ENCODE measurements at places on chromosomes 16 and 17.

DNA sequence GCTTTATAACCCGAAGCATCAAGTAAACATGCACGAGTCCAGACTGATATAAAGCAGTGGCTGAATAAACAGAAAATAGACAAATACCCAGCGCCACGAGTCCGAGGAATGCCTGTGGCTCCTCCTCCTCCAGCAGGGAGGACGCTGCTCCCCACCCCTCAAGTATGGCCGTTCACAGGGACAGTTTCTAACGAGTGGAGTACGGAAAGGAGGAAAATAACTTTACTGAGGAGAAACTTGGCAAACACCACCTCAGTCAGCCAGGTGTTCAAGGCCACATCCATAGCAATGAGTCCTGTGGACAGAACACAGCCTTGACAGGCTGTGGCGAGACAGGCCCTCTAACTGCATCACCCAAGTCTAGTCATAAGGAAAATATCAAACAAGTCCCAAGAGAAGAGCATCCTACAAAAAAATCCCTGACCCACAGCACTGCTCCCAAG is 9.2 kb downstream of the ZDHHC7 start:
- no peaks in the 10 kb centered on the region for H3K27me3 ChIP-seq
- H3K4me1 ChIP-seq = no peaks in the 10 kb centered on the region
- H3K4me3 ChIP-seq = no peak overlapping the region
- DNase-seq = no peak
- peaks cover 6% of the 10 kb centered on the region for H3K36me3 ChIP-seq

DNA sequence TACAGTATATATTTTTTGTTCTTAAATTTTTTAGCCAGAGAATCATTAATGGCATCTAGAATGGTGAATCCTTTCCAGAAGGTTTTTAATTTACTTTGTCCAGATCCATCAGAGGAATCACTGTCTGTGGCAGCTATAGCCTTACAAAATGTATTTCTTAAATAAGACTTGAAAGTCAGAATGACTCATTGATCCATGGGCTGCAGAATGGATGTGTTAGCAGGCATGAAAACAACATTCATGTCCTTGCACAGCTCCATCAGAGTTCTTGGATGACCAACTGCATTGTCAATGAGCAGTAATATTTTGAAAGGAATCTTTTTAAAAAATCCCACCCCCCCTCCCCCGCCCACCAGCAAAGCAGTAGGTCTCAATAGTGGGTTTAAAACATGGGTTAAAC is 51.4 kb downstream of the CACNG1 start:
- H3K4me3 ChIP-seq = no peak overlapping the region
- peaks cover 21% of the 10 kb centered on the region for H3K36me3 ChIP-seq
- no peaks in the 10 kb centered on the region for H3K4me1 ChIP-seq
- no peaks in the 10 kb centered on the region for H3K27me3 ChIP-seq

GRCh38 chr17:13004336-13004735 is 13.5 kb downstream of the ELAC2 start:
- H3K36me3 ChIP-seq = peaks cover 76% of the 10 kb centered on the region
- H3K4me1 ChIP-seq = no peaks in the 10 kb centered on the region
- no peak overlapping the region for H3K27ac ChIP-seq
- DNase-seq = no peak

- H3K4me3 ChIP-seq = no peak overlapping the region
- H3K4me1 ChIP-seq = no peaks in the 10 kb centered on the region
- H3K27me3 ChIP-seq = no peaks in the 10 kb centered on the region
- no peak overlapping the region for H3K27ac ChIP-seq
- no peak for DNase-seq
- H3K36me3 ChIP-seq = peaks cover 45% of the 10 kb centered on the region
These were observed 59.1 kb downstream of the NEUROD2 start for GRCh38 chr17:39548494-39549225.

GRCh38 chr16:5874899-5875298 is 777.3 kb upstream of the EEF2KMT start:
- no peaks in the 10 kb centered on the region for H3K27me3 ChIP-seq
- H3K27ac ChIP-seq = no peak overlapping the region
- no peaks in the 10 kb centered on the region for H3K4me1 ChIP-seq
- DNase-seq = no peak
- no peaks in the 10 kb centered on the region for H3K36me3 ChIP-seq
- H3K4me3 ChIP-seq = no peak overlapping the region

GRCh38 chr17:54864636-54865356 is 35.9 kb upstream of the TOM1L1 start:
- no peaks in the 10 kb centered on the region for H3K4me1 ChIP-seq
- no peaks in the 10 kb centered on the region for H3K27me3 ChIP-seq
- no peak overlapping the region for H3K27ac ChIP-seq
- no peak overlapping the region for H3K4me3 ChIP-seq
- DNase-seq = no peak

GRCh38 chr16:30780549-30780948 is 6.5 kb downstream of the ZNF629 start:
- no peak overlapping the region for H3K4me3 ChIP-seq
- no peak for DNase-seq
- peaks cover 22% of the 10 kb centered on the region for H3K36me3 ChIP-seq
- no peaks in the 10 kb centered on the region for H3K27me3 ChIP-seq
- peaks cover 20% of the 10 kb centered on the region for H3K4me1 ChIP-seq

GRCh38 chr17:65228287-65228686 is 91.1 kb downstream of the RGS9 start:
- H3K27me3 ChIP-seq = no peaks in the 10 kb centered on the region
- DNase-seq = no peak
- H3K36me3 ChIP-seq = no peaks in the 10 kb centered on the region
- H3K4me3 ChIP-seq = peak overlapping the region; percentile 28
- peaks cover 27% of the 10 kb centered on the region for H3K4me1 ChIP-seq

DNA sequence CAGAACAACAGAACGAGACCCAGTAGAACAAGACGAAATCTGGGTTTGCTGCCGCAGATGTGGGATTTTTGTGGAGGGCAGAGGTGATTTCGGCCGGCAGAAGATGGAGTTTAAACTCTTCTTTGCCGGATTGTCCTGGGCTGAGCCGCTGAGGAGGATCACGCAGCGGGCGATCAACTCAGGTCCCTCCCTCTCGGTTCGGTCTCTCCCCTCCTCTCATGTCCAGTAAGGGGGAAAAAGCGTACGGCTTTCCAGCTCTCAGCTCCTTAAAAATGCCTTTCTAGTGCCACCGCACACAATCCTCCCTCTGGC is 2.5 kb downstream of the PHF12 start:
- DNase-seq = no peak
- peak overlapping the region; percentile 81 for H3K4me3 ChIP-seq
- peaks cover 52% of the 10 kb centered on the region for H3K36me3 ChIP-seq
- peaks cover 46% of the 10 kb centered on the region for H3K4me1 ChIP-seq
- H3K27me3 ChIP-seq = no peaks in the 10 kb centered on the region

DNA sequence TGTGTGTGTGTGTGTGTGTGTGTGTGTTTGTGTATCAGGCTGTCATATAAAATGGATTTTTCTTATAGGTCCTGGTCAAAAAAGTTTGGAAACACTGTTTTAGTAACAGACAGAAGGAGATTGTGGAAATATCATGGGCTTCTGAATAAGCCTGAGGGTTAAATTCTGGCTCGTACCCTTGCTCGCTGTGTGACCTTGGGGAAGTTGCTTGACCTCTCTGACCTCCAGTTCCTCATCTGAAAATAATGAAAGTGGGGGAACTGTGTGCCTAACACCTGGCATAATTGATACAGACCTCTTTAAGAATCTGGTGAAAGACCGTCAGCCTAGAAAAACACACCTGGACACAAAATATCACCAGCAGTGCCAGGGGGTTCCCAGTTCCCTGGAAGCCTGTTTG is 25.6 kb upstream of the PIK3R6 start:
- no peak overlapping the region for H3K27ac ChIP-seq
- peaks cover 22% of the 10 kb centered on the region for H3K4me1 ChIP-seq
- DNase-seq = no peak
- no peak overlapping the region for H3K4me3 ChIP-seq
- peaks cover 81% of the 10 kb centered on the region for H3K36me3 ChIP-seq

GRCh38 chr16:27991876-27992275 is 71.6 kb downstream of the GSG1L start:
- H3K4me3 ChIP-seq = no peak overlapping the region
- H3K27me3 ChIP-seq = no peaks in the 10 kb centered on the region
- H3K4me1 ChIP-seq = no peaks in the 10 kb centered on the region

DNA sequence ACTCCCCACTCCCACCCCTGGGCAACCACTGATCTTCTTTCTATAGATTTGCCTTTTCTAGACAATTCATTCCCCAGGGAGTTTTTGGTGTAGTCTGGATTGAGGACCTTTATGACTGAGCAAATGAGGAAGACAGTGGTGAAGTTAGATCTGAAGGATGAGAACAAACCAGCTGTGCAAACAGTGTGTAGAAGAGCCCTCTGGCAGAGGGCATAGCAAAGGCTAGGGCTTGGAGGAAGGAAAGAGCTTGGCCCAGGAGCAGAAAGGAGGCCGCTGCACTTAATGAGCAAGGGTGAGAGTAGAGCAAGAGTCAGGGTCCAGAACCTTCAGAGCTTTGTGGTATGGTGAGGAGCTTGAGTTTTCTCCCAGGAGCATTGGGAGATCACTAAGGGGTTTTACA is 352.7 kb downstream of the CA10 start:
- no peaks in the 10 kb centered on the region for H3K36me3 ChIP-seq
- no peak overlapping the region for H3K4me3 ChIP-seq
- H3K27me3 ChIP-seq = peaks cover 3% of the 10 kb centered on the region
- H3K4me1 ChIP-seq = no peaks in the 10 kb centered on the region
- DNase-seq = no peak
- H3K27ac ChIP-seq = no peak overlapping the region

DNA sequence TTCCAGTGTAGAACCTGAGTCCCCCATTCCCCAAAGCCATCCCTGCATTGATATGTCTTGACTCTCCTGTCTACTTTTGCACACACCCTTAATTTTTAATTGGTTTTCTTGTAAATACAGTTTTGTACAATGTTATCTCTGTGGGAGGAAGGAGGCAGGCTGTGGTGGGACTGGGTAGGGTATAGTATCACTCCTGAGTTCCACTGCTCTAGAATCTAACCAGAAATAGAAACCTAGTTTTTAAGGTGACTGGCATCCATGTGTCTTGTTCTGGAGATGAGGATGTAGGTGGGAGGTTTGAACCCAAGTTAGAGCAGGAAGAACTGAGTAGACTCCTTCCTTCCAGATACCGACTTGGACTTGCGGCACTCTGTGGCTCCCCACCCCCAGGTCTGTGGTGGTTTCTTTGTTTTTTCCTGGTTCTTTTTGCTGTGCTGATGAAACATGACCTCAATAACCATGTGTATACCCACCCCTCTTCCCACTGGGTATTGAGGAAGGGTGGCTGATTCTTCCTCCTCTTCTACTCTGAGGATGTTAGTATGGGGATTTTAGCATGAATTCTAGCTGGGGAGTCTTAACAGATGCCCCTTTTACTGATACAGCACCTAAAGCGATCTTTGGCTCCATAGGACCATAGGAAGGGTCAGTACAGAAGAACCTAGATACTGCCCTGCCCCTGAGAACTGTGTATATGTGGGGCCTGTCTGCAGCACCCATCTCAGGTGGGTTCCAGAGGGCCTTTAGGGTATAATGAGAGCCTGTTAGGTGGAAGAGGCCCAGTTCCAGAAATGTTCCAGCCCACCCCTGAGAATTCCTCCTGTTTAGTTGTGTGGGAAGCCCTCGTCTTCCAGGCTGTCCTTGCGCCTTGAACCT is 48.7 kb downstream of the SF3B3 start:
- H3K36me3 ChIP-seq = peaks cover 74% of the 10 kb centered on the region
- DNase-seq = no peak
- no peaks in the 10 kb centered on the region for H3K4me1 ChIP-seq
- H3K27ac ChIP-seq = no peak overlapping the region

GRCh38 chr16:64434526-64435069 is 687.3 kb downstream of the CDH11 start:
- H3K36me3 ChIP-seq = no peaks in the 10 kb centered on the region
- H3K4me3 ChIP-seq = no peak overlapping the region
- H3K27ac ChIP-seq = no peak overlapping the region
- no peaks in the 10 kb centered on the region for H3K27me3 ChIP-seq

GRCh38 chr16:46428108-46429061 is 192.8 kb downstream of the SHCBP1 start:
- no peaks in the 10 kb centered on the region for H3K36me3 ChIP-seq
- no peaks in the 10 kb centered on the region for H3K27me3 ChIP-seq
- no peaks in the 10 kb centered on the region for H3K4me1 ChIP-seq
- no peak for DNase-seq
- no peak overlapping the region for H3K4me3 ChIP-seq

DNA sequence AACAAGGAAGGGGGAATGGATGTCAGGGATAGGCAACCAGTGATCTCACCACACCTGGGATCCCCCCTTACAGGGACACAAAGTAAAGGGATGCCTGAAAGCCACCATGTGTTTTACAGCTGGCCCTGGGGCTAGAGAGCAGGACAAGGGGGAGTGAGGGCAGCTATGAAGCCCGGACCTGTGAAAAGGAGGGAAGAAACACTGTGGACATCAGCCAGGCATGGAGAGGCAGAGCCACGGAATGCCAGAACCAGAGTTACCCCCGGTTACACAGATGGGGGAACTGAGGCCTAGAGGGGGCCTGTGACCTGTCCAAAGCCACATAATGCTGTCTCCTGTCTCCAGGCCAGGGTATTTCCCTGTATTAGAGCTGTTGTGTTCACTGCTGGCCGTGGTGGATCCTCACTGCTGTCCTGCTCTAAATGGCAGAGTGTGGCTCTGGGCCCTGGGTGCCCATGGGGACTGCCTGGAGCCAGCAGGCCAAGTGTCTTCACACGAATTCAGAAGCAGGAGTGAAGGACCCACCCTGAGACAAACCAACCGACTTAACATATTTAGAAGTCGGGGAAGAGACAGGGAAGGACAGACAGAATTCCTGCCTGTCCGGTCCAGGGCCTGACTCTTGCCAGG is 29.7 kb upstream of the ITGA3 start:
- H3K27ac ChIP-seq = no peak overlapping the region
- peaks cover 8% of the 10 kb centered on the region for H3K4me1 ChIP-seq
- no peaks in the 10 kb centered on the region for H3K36me3 ChIP-seq
- no peak overlapping the region for H3K4me3 ChIP-seq
- no peaks in the 10 kb centered on the region for H3K27me3 ChIP-seq

DNA sequence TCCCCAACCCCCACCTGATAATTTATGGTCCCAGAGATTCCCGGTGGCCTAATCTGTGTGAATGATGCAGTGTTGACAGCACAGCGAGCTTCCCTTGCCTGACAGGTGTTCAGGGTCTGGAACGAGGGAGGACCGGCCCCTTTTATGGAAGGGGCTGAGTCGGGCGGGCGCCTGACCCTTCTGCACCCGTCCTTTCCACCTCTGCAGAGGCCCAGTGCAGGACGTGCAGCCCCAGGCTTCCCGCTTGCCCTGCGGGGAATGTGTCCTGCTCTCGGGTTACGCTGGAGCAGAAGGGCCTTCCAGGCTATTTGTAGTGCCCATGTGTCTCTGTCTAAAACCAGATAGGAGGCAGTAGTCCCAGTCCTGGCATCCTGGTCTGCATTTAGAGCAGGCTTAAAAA is 16.2 kb downstream of the SMTNL2 start:
- H3K27me3 ChIP-seq = peaks cover 2% of the 10 kb centered on the region
- H3K4me3 ChIP-seq = no peak overlapping the region
- no peaks in the 10 kb centered on the region for H3K36me3 ChIP-seq
- no peak for DNase-seq

- no peak for DNase-seq
- H3K27ac ChIP-seq = no peak overlapping the region
- no peaks in the 10 kb centered on the region for H3K27me3 ChIP-seq
- H3K36me3 ChIP-seq = no peaks in the 10 kb centered on the region
- H3K4me1 ChIP-seq = peaks cover 22% of the 10 kb centered on the region
These were observed 1.3 kb downstream of the NAGS start for GRCh38 chr17:44005527-44006271.

Measured in DND-41 (cell line).